ENCODE measurements at places on chromosomes 7 and 10. TPM values are rescaled to one million over a fixed set of nuclear protein-coding genes. Genes with fewer than 3 reads are reported as not detected.

Gene TMEM139
- polyA plus RNA-seq = 0.12 TPM

Gene GNGT1
- not detected for polyA plus RNA-seq

DNA sequence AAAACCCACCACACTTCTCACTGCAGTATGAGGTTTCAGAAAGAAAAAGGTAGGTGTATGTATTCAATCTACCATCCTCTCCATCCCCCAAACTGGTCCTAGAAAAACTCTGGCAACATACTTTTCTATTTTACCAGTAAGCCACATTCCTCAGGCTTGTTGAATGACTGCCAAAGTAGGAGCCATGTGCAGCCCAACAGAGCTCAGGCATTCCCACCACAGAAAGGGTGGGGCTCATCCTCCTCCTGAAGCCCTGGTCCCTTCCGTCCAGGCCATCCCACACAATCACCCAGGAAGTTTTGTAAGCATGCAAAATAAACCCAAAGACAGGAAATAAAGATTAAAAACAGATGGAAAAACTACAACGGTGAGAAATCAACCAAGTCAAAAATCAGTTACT, 57.2 kb downstream of the MAD1L1 start:
- DNase-seq = no peak
- peaks cover 20% of the 10 kb centered on the region for H3K36me3 ChIP-seq
- no peak overlapping the region for H3K27ac ChIP-seq

GRCh38 chr7:140778975-140779374, 82.5 kb downstream of the NDUFB2 start:
- no peaks in the 10 kb centered on the region for H3K27me3 ChIP-seq
- H3K4me3 ChIP-seq = no peak overlapping the region
- H3K4me1 ChIP-seq = no peaks in the 10 kb centered on the region
- no peak overlapping the region for H3K27ac ChIP-seq
- peaks cover 50% of the 10 kb centered on the region for H3K36me3 ChIP-seq

DNA sequence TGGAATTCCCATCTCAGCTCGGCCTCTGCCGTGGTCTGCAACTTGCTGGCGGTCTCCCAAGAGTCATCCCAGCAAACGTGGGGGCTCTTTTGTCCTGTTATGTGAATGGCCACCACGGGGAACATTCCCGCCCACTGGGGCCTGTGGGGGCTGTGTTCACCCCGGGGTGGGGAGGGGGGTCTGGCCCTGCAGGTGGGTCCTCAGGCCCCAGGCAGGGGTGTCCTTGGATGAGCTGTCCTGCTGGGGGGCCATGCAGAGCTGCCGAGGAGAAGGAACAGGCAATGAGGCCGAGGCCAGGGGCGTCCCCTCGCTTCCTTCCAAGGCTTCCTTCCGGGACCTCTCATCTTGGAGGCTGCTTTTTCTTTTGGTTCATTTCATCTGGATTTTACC, 24.4 kb upstream of the PITRM1 start:
- peaks cover 51% of the 10 kb centered on the region for H3K27me3 ChIP-seq
- H3K27ac ChIP-seq = no peak overlapping the region
- DNase-seq = no peak
- H3K36me3 ChIP-seq = no peaks in the 10 kb centered on the region
- H3K4me3 ChIP-seq = no peak overlapping the region

GRCh38 chr10:1101946-1102345, 45.8 kb downstream of the WDR37 start:
- no peak overlapping the region for H3K27ac ChIP-seq
- no peaks in the 10 kb centered on the region for H3K4me1 ChIP-seq

DNA sequence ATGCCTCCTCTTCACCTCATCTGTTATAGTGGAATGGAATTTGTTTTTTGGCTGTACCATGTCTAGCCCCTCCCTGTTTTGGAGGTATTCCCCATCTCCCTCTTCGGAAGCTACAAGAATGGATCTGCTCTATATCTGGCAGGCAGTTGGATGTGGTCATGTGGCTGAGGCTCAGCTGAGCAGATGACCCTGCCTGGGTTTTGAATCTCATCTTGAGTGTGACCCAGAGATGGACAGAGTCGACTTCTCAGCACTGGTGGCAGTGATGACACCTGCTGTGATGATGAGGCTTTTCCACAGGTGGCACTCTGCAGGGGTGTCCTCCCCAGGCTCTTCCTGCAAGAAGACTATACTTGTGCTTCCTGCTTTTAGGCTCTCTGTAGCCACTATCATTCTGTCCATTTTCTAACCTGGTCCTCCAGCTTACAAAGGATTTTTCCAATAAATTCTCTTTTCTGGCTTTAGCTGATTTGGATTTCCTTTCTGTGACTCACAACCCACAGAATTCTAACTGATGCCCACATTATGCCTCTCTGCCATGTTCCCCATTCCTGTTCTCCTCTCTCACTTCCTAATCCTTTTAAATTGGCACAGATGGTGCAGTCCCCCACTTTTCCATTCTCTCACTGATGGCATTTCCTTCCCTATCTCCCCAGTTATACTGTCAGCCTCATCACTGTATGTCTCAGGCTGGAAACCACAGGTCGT, 7.5 kb upstream of the ARHGAP22 start:
- peaks cover 12% of the 10 kb centered on the region for H3K4me1 ChIP-seq
- H3K27ac ChIP-seq = no peak overlapping the region
- DNase-seq = no peak
- H3K4me3 ChIP-seq = no peak overlapping the region

DNA sequence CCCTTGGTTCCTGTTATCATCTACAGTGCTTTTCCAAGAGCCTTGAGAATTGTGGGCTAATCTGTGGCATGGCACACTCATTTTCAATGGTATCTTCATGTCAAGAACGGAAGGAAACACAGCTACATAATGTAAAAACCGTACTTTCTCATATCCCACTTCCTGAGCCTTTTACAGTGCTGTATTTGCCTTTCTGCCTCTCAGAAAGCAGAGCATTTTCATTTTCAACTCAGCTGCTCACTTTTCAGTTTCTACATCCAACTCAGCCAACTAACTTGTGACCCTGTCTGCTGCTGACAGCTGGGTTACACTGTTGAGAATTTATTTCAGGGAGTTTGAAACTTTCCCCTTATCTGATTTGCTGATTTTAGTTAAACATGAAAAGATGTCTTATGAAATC, 875.8 kb upstream of the KCND2 start:
- no peaks in the 10 kb centered on the region for H3K4me1 ChIP-seq
- no peak overlapping the region for H3K27ac ChIP-seq
- no peaks in the 10 kb centered on the region for H3K36me3 ChIP-seq
- no peak overlapping the region for H3K4me3 ChIP-seq

GRCh38 chr7:118006979-118007378, 133.7 kb upstream of the CTTNBP2 start:
- no peak overlapping the region for H3K27ac ChIP-seq
- no peaks in the 10 kb centered on the region for H3K27me3 ChIP-seq
- H3K4me3 ChIP-seq = no peak overlapping the region
- no peaks in the 10 kb centered on the region for H3K4me1 ChIP-seq
- DNase-seq = no peak
- H3K36me3 ChIP-seq = no peaks in the 10 kb centered on the region
